GM10248 (cell line): ENCODE measurements at places on chromosomes 1 and 21.
A peak's percentile ranks its signal among the peaks of the same experiment; 100 is the strongest.

DNA sequence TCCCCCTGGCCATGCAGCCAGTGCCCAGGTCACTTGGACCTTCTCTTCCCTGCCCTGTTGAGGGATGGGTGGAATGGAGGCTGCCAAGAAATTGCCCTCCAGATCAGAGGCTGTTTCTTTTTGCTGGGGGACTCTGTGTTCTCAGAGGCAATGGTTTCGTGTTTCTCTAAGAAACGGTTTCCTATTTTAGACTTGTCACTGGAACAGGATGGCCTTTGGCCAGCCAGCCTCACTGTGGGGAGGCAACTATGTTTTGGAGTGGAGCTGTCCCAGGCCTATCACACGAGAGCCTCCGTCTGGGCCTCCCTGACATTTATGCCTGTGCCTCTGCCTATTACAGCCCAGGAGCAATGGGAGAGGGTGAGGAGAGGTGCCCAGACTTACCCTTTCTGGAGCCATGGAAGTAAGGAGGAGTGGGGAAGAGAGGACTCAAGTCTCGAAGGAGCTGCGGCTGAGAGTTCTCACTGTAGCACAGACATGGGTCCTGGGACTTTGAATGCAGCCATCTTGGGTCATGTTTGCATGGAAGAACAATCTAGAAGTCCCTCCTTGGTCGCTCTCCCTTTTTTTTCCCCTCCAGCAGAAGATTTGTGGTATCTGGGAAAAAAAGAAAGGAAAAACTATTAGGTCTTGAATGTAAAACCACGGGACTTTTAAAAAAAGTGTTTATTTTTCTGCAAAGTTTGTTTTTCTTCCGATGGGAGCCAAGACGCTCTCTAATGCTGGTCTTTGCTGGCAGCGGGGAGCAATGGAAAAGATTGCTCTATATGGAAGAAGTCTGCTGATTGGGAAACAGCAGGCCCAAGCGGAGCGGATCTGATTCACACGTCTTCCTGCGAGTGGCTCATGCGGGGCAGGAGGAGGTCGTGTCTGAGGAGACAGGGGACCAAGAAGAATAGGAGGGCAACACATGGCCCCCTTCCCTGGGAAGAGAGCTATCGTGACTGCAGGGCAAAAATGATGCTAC is 219.2 kb downstream of the FOXD2 start:
- no peak for DNase-seq

- no peak for DNase-seq
These were observed 51.1 kb downstream of the SWT1 start for GRCh38 chr1:185207980-185208602.

GRCh38 chr21:34076835-34077234 is 3.5 kb downstream of the MRPS6 start:
- no peak for DNase-seq

GRCh38 chr1:11620924-11621323 is 33.3 kb downstream of the FBXO2 start:
- DNase-seq: no peak

DNA sequence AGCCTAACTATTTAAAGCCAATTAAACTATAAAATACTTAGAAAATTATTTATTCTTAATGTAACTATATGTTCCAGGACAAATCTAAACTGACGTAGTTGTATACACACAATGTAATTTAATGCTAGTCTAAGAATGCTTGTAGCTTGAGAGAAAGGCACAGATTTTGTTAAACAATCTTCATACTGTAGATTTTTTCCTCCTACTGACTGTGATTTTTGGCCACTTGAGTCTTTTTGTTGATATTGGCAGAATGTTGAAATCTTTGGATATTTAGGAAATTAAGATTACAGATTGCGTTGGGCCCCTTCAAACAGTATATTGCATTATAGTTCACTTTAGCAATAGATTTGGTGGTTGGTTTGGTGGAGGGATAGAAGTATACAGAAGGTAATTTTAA is 40.5 kb downstream of the ATF3 start:
- DNase-seq: no peak

GRCh38 chr1:235910357-235911299 is 43.9 kb upstream of the LYST start:
- no peak for DNase-seq

- DNase-seq: peak; percentile 82
These were observed 15.6 kb upstream of the TTLL10 start for GRCh38 chr1:1157914-1158710.

GRCh38 chr1:163104385-163105099 is 35.4 kb downstream of the RGS4 start:
- DNase-seq: no peak

- no peak for DNase-seq
These were observed 27.5 kb upstream of the BSDC1 start for GRCh38 chr1:32421775-32422174.

DNA sequence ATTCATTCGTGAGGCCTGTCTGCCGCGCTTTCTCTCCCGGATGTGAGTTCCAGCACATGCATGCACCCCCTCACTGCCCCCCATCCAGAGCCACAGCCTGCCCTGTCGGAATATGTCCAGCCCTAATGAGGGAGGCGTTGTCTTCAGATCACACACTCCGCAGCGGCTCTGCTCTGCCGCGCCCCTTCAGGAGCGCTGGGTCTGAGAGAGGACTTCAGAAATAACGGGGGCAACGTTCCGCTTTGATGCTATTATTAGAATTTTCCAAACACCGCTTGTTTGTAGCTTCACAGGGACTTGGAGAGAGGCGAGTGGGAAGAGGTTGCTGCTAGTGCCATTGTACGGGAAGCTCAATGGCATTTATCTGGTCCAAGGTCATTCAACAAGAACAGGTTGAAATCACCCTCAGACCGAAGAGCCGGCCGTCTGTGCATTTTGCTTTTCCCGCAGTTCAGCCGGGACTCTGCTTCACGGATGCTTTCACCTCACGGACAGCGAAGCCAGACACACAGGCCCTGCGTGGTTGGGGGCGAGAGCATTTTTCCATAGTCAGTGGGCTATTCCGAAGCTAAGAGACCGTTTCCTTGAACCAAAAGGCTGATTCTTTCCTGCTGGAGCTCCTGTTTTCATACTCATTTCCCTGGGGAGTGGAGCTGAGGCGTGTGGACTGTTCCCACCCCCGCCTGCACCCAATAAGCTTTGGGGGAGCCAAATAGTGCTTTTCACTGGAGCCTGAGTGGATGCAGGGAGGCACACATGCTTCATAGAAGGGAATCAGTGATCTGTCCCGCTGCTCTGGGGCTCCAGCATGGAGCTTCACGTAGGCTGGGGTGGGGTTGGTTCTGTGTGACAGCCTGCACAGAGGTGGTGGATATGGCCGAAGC is 69.7 kb downstream of the GALNT2 start:
- DNase-seq: no peak

DNA sequence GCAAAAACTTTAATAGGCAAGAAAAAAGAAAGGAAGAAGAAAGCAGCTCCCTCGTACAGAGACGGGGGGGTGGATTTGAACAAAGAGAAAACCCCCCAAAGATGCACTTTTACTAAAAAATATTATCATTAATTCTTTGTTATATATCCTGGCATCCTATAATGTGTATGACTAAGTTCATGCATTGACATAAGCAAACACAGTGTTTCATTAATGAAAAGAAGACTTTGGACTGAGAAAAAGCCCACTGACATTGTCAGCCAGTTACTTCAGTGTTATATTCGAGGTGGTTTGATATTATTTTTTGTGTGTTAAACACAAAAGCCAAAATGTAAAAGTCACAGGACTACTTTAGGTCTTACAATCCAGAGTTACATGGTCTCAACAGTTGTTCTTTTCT is 110.1 kb upstream of the DPYD start:
- no peak for DNase-seq

DNA sequence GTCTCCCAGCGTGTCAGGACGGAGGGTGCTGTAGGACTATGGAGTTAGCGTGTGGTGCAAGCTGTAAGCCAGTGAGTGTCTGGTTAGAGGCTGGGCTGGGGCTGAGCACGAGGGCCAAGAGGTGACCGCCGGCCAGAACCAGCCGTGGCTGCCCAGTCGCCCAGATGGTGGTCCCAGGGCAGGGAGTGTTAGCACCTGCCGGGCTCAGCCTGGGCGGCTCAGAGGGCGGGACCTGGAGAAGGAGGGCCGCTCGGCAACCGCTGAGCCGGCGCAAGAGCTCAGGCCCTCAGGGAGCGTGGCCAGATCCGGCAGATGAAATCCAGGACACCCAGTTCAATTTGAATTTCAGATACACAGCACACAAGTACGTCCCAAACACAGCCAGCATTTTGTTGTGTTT is 87.9 kb downstream of the PRDM16 start:
- no peak for DNase-seq
